ENCODE measurements at places on chromosomes 1 and 21. TPM values are rescaled to one million over a fixed set of nuclear protein-coding genes. Genes with fewer than 3 reads are reported as not detected.

GRCh38 chr1:151939141-151939540 lies 29.8 kb upstream of the THEM4 start:
- no peak for DNase-seq

GRCh38 chr1:43760745-43761317 lies 53.5 kb downstream of the ST3GAL3 start:
- no peak for DNase-seq

DNA sequence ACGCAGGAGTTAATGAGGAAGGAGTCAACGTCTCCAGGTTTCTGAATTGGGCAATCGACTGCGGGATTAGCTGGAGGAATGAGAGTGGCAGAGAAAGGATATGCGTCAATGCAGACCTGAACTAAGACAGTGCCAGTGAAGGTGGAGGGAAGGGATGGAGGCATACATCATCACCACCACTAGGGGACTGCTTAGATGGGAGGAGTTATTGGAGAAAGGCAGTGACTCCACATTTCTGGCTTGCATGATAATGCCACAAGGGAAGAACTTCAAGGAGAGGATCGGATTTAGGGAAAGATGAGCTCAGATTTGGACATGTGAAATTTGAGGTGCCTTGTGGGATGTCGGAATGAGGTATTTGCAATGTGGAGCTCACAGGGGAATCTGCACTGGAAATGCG lies 17.5 kb downstream of the VASH2 start:
- DNase-seq, result no peak

DNA sequence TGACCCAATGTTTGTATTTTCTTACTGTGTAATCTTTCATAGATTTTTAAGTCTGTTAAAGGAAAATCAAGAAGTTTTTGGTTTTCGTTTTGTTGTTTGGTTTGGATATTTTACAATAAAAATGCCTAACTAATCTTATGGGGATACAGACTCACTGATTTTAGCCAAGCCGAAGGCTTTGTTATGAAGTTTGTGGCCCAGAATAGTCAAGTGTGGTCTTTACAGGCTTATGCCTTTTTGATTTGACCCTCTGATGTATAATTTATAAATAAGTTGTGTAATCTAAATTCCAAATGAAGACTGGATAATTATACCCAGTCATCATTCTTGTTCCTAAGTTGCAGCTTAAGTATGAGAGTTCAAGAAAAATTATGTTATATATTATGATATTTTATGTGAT lies 739.3 kb downstream of the ADGRL2 start:
- no peak for DNase-seq

DNA sequence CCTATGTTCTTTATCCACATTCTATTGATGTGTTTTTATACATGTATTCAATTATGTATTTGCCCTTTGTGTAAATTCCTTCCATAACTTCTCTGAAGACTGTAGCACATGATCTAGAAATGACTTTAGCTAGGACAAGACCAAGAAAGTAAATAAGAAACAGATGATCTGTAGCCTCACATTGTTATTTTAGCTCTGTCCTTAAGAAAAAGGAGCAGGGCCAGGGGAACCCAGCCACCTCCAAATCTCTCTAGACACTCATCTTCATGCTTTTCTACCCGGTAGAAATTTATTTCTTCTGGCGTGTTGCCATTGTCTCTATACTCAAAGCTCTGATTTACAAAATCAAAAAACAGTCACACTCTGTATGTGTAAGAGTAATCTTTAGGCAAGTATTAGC lies 27.1 kb downstream of the CDC7 start:
- no peak for DNase-seq

- DNase-seq, result no peak
These were observed 25.2 kb upstream of the CDCA8 start for GRCh38 chr1:37667023-37667671.

- no peak for DNase-seq
These were observed 376.4 kb downstream of the PCP4 start for GRCh38 chr21:40243685-40244084.

The GJB3 gene
- total RNA-seq, result 0.35 TPM

The C1QTNF12 gene
- 0.76 TPM for total RNA-seq

The RHOU gene
- 1.2 TPM for total RNA-seq

The SPRR1A gene
- total RNA-seq, result not detected

The CA6 gene
- total RNA-seq, result not detected

The HSD3B2 gene
- not detected for total RNA-seq

The OTUD7B gene
- total RNA-seq, result 11.3 TPM
